ENCODE measurements at places on chromosomes 11 and 22.

DNA sequence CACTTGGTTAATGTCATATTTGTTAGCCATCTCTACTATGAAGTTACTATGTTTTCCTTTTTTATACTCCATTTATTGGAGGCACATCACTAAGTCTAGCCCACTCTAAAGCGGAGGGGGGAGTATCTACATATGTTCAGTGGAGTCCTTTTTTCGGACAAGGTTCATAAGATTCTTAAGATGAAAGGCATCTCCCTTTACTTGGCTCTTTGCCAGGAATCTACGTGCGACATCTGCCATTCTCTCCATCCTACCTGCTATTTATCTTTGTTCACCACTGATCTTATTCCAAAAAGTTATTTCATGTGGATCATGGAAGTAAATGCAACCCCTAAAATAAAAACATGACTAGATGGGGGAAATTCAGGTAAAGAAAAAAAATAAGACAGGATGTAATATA, 77.4 kb upstream of the YWHAH start:
- no peak for DNase-seq

GRCh38 chr22:20433686-20434241, 3.9 kb downstream of the SCARF2 start:
- no peak for DNase-seq

DNA sequence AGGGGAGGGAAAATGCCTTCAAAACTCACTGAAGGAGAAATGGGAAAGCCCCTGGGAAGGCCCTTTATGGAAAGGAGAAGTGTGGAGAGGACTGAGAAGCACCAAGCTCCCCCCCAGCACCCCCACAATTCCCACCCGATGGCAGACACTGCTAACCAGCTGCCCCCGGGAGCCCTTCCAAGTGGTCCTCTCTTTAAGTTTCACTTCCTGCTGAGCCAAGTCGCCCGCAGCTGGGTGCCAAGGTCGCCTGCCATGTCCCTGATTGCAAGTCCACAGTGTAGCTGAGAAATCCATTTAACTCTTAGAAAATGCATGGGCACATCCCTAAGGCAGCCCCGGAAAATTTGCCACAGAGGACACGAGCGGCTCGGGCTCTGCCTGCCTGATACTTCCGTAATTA, 68.2 kb downstream of the GALNT18 start:
- DNase-seq, result no peak

- no peak for DNase-seq
Observed at GRCh38 chr11:9211322-9211721, 53.8 kb downstream of the DENND5A start.

DNA sequence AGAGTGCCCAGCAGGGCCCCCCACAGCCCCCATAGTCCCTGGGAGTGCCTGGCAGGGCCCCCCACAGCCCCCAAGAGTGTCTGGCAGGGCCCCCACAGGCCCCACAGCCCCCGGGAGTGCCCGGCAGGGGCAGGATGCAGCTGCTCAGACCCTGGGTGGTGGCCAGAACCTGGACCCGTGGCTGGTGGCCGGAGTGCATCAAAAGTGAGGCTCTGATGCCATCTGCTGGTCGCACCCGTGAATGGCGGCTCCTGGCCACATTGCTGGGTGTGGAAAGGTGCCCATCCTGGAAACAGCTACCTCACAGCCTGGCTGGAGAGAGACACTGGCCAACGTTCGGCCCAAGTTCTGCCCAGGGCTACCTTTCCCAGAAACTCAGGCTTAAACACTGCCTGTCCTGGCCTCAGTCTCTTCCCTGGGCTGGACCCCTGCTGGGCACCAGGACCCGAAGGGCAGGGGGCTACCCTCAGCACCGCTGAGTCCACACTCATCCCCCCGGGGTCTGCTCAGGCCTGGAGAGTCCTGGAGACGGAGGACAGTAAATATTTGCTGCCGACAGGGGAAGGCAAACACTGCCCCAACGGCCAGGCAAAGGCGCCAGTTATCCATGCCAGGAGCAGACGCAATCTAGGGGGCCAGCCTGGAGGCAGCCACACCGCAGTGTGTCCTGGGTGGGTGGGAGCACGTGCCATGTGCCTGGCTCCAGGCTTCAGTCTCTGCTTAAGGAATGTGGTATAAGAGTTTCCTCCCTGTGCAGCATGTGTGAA, 4.4 kb downstream of the INS start:
- DNase-seq, result peak; percentile 17

DNA sequence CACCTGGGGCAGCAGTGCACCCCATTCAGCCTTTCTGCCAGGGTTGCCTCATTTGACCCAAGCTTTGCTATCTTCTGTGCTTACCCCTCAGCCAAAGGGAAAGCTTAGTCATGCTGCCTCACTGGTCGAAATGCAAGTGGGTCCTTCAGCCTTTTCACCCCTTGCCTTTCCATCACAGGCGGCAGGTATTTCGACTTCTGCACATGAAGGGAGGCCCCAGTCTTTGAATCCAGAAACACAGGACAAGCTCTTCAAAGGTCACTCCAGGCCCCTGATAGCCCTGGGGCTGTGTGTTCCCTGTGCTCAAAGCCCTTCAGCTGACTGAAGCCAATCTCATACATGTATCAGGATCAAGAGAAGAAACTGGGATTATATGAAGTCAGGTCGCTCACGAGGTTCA, 129.7 kb downstream of the SNX19 start:
- DNase-seq, result no peak

- DNase-seq, result peak; percentile 29
Observed at GRCh38 chr11:43567396-43567975, 113.1 kb upstream of the HSD17B12 start.

DNA sequence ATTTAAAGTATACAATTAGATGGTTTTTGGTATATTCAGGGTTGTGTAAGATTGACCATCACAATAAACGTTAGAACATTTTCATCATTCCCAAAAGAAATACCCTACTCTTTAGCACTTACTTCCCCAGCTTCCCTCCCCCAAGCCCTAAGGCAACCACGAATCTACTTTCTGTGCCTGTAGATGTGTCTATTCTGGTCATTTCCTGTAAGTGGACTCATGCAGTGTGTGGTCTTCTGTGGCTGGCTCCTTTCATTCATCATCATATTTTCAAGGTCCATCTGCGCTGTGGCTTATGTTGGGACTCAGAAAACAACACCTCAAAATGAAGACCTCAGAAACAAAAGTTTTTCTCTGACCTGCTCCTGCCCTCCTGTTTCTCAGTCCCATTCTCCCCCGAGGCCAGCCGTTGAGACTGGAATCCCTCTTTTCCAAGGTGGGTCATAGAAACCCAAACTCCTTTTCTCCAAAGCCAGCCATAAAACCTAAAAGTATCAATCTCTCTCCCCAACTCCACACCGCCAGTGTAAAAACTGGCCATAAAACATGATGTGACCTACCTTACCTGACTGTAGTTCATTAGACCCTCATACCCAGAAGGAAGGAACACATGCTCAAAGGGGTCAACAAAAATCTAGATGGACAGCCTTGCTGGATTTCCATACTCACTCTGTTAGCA, 12.9 kb upstream of the TMPRSS13 start:
- DNase-seq, result no peak

- no peak for DNase-seq
Observed at GRCh38 chr11:8794126-8794525, 111.5 kb downstream of the RPL27A start.

GRCh38 chr22:39381009-39381755, 18.4 kb upstream of the TAB1 start:
- no peak for DNase-seq

Measured in fibroblast of lung (primary cell).